H7 (cell line): ENCODE measurements at places on chromosomes 7 and 10. TPM values are rescaled to one million over a fixed set of nuclear protein-coding genes. Genes with fewer than 3 reads are reported as not detected.

IPMK gene
- 15.8 and 27.6 TPM in 2 replicates for total RNA-seq

NUTM2E gene
- 0.10 and 0.15 TPM in 2 replicates for total RNA-seq

GNB2 gene
- total RNA-seq: 108 and 122 TPM in 2 replicates

FXYD4 gene
- total RNA-seq: not detected in 2 replicates

ADRB1 gene
- 0.24 TPM in 1 of 2 replicates, not detected in the other for total RNA-seq

PLAC9 gene
- 4.9 and 5.1 TPM in 2 replicates for total RNA-seq

ALDH18A1 gene
- total RNA-seq: 101 and 104 TPM in 2 replicates

HYCC1 gene
- 62.9 and 91.6 TPM in 2 replicates for total RNA-seq

EVX1 gene
- total RNA-seq: not detected in 2 replicates

- DNase-seq: no peak
These were observed 78.2 kb downstream of the VTI1A start for GRCh38 chr10:112525200-112525599.

DNA sequence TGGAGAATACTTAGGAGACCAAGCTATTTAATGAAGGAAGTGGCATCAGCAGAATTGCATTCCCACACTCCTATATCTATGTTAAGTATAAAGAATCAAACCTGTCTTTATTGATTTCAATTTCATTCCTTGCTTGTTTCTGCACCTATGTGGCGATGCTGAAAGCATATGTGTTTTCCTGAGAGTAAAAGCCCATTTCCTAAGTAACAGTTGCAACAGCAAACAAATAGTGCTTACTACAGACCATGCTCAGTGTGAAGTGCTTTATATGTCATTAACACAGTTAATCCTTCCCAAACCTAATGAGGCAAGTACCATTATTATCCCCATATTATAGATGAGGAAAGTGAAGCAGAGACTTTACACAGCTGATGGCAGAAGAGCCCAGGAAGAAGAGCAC lies 552.1 kb downstream of the PARD3 start:
- no peak for DNase-seq

GRCh38 chr10:114295393-114295792 lies 56.3 kb downstream of the VWA2 start:
- DNase-seq: no peak

DNA sequence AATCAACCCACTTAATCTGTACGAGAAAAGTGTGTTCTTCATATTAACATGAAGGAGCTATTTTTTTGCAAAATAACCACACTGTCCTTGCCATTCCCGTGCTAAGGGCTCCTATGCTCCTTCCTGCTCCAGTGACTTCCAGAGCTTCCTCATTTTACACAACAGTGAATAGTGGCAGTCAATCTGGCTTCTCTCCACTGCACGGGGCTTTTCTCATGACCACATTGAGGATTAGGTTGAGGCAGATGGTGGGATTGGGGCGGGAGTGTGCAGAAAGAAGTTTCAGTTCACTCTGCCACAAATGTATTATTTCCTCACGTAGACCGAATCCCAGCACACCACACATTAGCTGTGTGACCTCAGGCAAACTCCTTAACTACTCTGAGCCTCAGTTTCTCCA lies 235.1 kb downstream of the ARHGAP12 start:
- DNase-seq: no peak

DNA sequence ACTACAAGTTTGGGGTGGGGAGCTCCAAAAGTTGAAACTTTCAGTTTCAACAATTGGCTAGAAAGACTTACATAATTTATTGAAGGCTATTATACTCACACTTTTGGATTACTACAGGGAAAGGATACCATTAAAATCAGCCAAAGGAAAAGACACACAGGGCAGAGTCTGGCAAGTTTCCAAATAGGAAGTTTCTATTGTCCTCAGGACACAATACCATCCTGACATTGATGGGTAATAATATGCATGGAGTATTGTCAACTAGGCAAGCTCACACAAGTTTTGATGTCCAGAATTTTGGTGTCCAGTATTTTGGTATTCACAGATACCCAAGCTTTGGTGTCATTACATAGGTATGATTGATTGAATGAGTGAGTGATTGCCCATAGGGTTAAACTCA lies 872.6 kb upstream of the SORCS1 start:
- DNase-seq: no peak

DNA sequence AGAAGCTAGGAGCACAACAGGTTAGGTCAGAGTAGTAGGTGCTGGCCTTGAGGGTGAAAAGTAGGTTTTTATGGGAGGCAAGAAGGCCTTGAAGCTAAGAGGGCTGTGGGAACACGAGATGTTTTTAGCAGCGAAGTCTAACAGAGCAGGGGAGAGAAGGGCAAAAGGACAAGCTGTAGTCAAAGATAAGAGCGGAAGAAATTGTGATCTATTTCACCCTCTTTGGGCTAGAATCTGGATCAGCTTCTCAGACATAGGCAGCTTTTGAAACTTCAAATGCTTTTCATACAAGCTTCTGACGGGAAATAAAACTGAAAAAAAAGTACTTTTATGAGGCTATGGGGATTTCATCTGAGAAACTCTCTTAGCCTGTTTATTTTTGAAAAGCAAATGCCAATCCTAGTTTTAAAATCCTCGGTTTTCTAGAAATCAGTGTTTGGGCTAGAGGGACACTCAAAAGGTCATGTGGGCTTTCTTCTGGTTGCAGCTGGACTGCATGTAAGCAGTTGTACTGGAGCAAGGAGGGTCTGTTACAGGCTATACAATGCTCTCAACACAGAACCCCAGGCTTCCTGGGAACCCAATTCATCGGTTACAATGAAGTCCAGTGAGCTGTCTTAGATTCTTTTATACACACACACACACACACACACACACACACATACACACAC lies 83.6 kb downstream of the RNF216 start:
- DNase-seq: no peak

- DNase-seq: no peak
These were observed 263.7 kb downstream of the IPMK start for GRCh38 chr10:58003945-58004344.

DNA sequence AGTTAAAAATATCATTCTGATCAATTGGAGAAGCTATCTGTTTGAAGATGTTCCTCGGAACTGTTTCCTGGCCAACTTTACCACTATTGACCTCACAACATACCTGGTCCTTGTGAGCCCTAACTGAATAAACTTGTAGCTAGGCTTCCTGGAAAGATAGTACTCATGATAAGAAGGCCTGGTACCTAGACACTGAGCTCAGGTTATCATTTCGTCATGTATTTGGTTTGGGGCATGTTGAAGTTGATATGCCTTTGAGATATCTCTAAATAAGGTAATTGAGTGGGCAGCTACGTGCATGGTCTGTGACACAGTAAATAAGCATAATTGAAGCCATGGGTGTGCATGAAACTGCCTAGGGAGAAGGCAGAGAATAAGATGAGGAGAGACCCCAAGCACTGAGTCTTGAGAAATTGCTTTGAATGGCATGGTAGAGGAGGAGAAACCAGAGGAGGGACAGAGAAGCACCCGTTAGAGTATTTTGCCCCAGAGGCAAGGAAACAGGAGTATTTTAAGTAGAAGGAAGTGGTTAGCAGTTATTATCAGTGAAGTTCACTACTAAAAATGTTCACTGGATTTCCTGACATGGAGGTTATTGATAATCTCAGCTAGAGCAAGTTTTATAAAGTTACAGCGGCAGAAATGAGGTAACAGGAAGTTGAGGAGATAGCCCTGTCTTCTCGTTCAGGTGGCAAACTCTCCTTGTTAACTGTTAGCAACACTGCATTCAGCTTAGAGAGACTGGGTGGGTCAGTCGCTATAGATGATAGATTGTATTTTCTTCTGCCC lies 55.6 kb downstream of the CC2D2B start:
- no peak for DNase-seq

- DNase-seq: no peak
These were observed 533.8 kb downstream of the GALNT17 start for GRCh38 chr7:71665716-71666115.

- DNase-seq: no peak
These were observed 68.4 kb downstream of the PTEN start for GRCh38 chr10:87931836-87932230.

DNA sequence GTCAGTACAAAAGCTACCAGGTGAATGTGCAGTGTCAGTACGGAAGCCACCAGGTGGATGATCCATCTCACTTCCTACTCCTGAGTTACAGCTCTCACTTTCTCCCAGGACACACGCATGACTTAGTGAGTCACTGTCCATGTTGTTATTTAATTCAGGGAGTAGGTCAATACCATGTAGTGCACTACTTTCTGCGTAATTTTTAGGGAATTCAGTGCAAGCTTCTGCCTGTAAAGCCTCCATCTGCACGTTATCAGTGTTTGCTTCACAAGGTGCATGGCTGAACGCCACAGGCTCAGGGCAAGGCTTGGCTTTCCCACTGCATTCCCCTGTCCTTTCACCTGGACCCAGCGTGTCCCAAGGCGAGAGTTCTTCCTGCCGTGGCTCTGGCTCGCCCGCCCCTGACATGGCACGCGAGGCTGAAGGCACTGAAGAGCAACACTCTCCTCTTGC lies 59.5 kb downstream of the LARP4B start:
- no peak for DNase-seq
